NCI-H1092 (cell line): ENCODE measurements at places on chromosomes 1 and 21.

DNA sequence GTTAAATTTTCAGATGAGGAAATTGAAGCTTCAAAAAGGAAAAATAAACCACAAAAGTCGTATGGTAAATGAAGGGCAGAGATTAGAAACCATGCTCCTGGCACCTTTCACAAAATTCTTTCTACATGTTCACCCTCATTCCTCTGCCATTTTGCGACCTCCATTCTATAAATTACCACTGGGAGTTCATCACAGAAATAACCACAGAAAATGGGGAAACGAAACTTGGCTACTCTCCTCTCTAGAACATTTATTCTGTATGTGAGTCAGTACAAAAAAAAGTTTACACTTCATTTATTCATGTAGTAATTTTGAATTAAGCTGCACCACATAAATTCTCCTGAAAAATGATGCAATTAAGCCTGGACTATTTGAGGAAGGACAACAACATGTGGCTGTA, 320.9 kb upstream of the C1orf87 start:
- DNase-seq = no peak

- no peak for DNase-seq
Observed at GRCh38 chr1:20712215-20712577, 5.6 kb downstream of the KIF17 start.

DNA sequence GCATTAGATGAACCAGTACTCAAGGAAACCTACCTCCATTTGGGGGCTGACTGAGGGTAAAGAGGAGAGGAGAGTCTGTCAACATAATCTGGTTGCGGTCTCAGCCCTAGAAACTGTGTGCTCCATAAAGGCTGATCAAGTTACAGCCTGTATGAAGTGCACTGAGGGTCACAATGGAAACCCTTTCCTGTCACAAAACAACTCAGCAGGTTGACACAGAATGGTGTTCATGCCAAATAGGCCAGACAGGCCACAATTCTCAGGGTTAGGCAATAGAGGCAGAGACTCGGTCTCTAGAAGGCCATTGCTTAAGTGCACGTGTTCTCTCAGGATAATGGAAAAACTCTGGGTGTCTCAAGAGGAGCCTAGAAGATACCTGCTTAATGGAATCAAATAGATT, 4.1 kb upstream of the ANKRD35 start:
- peak; percentile 62 for DNase-seq

- no peak for DNase-seq
Observed at GRCh38 chr1:36620142-36620541, 137.4 kb upstream of the CSF3R start.

DNA sequence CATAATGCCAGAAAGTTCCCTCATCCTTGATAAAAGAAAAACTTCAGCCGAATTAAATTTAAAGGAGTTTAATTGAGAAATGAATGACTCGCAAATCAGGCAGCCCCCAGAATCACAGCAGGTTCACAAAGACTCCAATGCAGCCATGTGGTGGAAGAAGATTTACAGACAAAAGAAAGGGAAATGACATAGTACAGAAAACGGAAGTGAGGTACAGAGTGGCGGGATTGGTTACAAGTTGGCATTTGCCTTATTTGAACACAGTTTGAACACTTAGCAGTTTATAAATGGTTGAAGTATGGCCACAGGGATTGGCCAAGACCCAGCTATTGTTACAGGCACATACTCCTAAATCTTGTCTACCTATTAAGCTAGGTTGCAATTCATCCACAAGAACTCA, 46.6 kb downstream of the HIVEP3 start:
- no peak for DNase-seq

- DNase-seq = no peak
Observed at GRCh38 chr1:44225761-44226160, 12.5 kb downstream of the DMAP1 start.

- DNase-seq = peak; percentile 59
Observed at GRCh38 chr21:46229133-46229922, 754 bp upstream of the LSS start.

DNA sequence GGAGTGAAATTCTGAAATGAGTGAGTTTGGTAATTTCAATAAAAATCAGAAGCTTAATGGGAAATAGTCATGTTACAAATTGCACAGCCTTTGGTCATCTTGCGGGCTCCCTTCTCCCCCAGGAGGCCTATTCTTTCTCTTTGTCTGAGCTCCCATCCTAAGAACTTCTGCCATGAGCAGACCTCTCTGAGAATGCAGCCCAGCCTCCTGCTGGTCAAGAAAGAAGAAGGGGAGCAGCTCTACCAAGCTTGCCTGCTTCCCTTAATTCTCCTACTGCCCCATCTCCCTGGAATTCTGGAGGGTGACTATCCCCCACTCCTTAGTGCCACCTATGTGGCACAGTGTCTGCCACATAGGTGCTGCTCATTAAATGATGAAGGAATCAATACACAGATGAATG, 300.7 kb upstream of the DAB1 start:
- no peak for DNase-seq

GRCh38 chr1:232521660-232522059, 108.3 kb downstream of the SIPA1L2 start:
- DNase-seq = no peak
